Bronchial smooth muscle cell (primary cell): ENCODE measurements at places on chromosomes 4 and X. TPM values are rescaled to one million over a fixed set of nuclear protein-coding genes. Genes with fewer than 3 reads are reported as not detected.

Gene CXCL5
- total RNA-seq: 0.17 and 0.95 TPM in 2 replicates

Gene TCEAL9
- total RNA-seq: 93.4 and 148 TPM in 2 replicates

Gene USP51
- total RNA-seq: 1.9 and 3.6 TPM in 2 replicates

Gene GUCY1A1
- 4.5 and 8.5 TPM in 2 replicates for total RNA-seq

Gene SGCB
- total RNA-seq: 26.5 and 27.6 TPM in 2 replicates

Gene TLL1
- total RNA-seq: not detected in 2 replicates

Gene ENOPH1
- total RNA-seq: 38.1 and 45.9 TPM in 2 replicates

Gene MAGEA8
- not detected in 2 replicates for total RNA-seq

Gene PRSS12
- total RNA-seq: 40.7 and 76.3 TPM in 2 replicates

Gene SRPX
- 178 and 329 TPM in 2 replicates for total RNA-seq

Gene BEND4
- not detected in 2 replicates for total RNA-seq

Gene VEGFC
- total RNA-seq: 13.4 and 20.4 TPM in 2 replicates

Gene HMX1
- total RNA-seq: not detected in 2 replicates

Gene NIPAL1
- not detected in 2 replicates for total RNA-seq

Gene XPNPEP2
- total RNA-seq: 2.5 and 4.8 TPM in 2 replicates

Gene WNK3
- total RNA-seq: 0.16 and 0.17 TPM in 2 replicates

Gene COX7B2
- total RNA-seq: not detected in 2 replicates
